G401 (cell line): ENCODE measurements at places on chromosomes 5 and 9. TPM values are rescaled to one million over a fixed set of nuclear protein-coding genes. Genes with fewer than 3 reads are reported as not detected.

DNA sequence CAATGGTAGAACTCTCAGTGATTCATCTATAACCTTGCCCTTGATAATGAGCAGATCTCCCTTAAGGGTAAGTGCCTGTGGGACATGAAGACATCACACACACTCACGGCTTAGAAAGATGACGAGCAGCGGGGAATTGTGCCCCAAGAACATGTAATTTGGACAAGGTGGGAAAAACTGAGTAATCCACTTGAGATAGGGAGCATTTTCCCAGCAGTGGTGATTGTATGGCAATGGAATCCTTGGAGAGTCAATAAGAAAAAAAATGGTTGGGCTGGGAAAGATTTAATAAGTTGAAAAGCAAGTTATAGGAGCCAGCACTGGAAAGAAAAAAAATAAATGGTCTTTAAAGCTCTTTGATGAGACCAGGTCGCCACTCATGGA is 193.1 kb downstream of the GLIS3 start:
- DNase-seq, result no peak

Gene SPAAR
- total RNA-seq, result 2.6 and 3.5 TPM in 2 replicates

Gene ZNF883
- total RNA-seq, result not detected in 2 replicates

Gene PCDH12
- total RNA-seq, result not detected in 2 replicates

DNA sequence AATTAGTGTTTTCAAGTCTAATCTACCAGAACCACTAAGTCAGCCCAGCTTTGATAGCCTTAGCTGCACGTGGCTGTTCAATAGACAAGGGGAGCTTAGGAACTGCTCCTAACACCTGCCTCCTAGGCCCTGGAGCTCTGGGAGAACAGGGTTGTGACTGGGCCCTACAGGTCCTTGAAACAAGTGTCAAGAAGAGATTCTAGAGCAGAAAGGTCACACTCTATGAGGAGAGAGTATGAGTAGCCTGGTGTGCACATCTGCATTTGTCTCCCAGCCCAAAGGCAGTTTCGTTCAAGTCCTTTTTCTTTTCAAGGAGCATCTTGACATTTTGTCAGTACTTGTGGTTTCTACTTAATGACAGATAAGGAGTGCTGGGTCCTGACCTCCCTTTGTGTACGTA is 206.1 kb downstream of the PRELID2 start:
- no peak for DNase-seq

GRCh38 chr5:45109062-45109461 is 300.3 kb downstream of the MRPS30 start:
- no peak for DNase-seq

DNA sequence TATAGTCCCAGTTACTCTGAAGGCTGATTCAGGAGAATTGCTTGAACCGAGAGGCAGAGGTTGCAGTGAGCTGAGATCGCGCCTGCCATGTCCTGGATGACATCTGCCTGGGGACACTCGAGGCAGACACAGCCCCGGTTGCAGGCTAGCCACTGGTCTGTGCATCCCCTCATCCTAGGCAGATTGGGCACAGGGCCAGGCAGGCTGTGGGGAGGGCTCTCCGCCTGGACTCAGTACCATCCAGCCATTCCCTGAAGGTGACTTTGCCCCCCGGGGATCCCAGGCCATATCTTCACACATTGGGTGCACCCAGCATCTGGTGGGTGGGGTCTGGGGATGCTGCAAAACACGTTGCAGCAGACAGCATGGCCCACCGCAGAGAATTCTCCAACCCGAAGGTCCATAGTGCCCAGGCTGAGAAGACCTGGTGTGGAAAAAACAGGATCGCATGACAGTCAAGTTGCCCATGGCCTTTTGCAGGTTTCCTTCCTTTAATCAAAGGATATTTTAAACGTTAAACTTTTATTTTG is 50.9 kb upstream of the SUSD3 start:
- no peak for DNase-seq

Gene SNCAIP
- not detected in 2 replicates for total RNA-seq

- no peak for DNase-seq
Observed at GRCh38 chr9:114895521-114895991, 34.8 kb downstream of the TNFSF8 start.

GRCh38 chr5:45642370-45642769 is 53.8 kb downstream of the HCN1 start:
- DNase-seq, result peak; percentile 47

DNA sequence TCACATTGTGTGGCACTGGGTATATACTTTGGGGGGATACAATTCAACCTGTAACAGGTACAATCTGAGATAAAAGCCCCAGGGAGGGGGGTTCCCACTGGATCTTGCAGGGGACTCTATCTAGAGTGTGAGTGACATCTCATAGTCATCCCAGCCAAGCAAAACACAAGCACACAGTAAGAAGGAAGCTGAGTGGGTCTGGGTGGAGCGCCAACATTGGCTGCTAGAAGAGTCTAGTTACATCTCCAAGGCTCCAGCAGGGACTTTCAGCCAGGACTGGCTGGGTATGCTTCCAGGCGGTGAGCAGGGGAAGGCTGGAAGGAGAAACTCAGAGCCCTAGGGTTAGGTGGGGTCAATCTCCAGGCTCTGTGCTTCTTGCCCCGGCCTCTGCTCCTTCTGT is 53.0 kb downstream of the IL31RA start:
- no peak for DNase-seq

DNA sequence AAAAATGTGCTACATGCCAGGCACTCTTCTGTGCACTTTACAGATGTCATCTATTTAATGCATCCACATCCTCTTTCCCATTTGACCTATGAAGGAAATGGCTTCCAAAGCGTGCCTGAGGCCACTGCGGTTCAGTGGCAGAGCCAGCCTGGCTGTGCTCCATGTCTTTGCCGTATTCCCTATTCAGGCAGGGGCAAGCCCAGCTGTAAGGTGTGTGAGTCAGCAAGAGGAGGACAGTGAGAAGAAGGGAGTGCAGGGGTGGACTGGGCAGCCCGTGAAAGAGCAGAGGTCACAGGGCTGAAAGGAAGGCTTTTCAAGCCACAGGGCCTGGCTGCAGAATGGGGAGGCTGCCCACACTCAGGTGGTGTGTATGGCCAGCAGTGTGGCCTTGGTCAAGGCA is 91.7 kb downstream of the HRH2 start:
- no peak for DNase-seq

DNA sequence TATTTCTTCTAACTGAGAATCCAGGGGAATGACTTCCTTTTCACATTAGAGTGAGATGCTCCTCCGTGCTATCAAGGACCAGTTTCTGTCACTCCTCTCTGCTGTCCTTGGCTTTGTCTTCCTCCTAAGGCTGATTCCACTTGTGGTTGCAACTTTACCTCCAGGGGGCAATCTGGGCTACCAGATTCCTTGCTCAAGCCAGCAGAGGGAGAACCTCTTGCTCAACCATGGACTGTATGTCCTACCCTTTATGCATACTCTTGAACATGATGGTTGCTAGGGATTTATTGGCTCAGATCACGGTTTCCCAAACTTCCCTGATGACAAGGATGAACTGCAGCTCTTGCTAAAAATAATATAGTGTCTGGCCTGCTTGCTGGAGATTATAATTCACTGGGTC is 24.0 kb downstream of the NNT start:
- DNase-seq, result peak; percentile 51

Gene NAIP
- total RNA-seq, result 0.61 and 0.68 TPM in 2 replicates

DNA sequence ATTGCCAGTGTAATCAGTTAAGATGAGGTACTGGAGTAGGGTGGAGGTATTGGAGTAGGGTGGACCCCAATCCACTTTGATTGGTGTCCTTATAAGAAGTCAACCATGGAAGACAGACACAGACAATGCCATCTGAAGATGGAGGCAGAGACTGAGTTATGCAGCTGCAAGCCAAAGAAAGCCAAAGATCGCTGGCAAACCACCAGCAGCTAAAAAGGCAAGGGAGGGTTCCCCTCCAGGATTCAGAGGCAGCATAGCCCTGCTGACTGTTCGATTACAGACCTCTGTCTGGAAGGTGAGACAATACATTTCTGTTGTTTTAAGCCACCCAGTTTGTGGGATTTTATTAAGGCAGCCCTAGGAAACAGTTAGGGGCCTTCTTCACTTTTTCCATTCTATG is 30.5 kb upstream of the CKMT2 start:
- DNase-seq, result no peak

- peak; percentile 86 for DNase-seq
Observed at GRCh38 chr9:116572095-116572748, 114.9 kb upstream of the TRIM32 start.

DNA sequence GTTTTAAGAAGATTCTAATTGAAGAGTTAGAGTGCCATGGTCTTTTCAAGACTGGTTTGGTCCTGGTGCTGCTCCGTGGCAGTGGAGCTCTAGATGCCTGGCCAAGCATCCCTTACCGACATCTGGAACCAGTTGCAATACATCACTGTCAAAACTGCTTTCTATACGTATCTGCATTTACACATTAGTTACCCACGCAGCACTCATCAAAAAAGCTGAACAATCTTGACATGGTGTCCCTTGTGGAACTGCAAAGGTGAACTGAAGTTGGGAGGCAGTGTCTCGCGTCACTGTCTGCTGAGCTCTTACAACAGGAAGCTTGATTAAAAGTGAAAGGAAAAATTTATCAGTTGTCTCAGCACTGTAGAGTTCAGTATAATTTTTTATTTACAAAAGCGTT is 82.6 kb downstream of the PBX3 start:
- DNase-seq, result no peak

DNA sequence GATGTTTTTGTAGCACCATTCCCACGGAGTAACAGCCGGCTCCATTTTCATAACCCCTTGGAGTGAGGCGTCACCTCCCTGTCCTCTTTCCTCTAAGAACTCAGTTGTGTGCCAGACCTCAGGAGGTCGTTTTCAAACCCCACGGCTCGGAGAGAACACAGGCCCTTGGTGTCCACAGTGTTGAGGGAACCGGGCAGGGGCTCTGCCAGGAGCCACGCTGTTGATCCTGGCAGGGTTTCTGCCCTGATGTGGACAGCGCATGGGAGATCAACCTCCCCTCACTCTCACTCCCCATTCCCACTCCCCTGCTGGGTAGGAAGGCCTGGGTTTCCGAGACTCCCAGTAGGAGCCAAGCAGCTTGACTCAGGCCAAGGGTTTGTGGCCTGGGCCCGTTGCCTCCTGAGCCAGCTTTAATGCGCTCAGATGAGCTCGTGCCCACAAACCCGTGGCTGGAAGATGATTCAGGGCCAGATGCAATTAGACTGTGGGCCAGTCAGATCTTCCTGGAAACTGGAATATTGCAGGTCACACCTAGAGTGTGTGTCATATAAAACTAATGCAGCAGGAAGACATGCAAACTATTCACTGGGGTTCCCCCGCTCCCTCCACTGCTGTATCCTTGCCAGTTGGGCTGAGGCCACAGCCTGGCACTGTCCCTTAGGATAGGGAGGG is 133.4 kb downstream of the SLC12A2 start:
- peak; percentile 16 for DNase-seq

- DNase-seq, result no peak
Observed at GRCh38 chr5:104612005-104612404, 1049.4 kb upstream of the NUDT12 start.

DNA sequence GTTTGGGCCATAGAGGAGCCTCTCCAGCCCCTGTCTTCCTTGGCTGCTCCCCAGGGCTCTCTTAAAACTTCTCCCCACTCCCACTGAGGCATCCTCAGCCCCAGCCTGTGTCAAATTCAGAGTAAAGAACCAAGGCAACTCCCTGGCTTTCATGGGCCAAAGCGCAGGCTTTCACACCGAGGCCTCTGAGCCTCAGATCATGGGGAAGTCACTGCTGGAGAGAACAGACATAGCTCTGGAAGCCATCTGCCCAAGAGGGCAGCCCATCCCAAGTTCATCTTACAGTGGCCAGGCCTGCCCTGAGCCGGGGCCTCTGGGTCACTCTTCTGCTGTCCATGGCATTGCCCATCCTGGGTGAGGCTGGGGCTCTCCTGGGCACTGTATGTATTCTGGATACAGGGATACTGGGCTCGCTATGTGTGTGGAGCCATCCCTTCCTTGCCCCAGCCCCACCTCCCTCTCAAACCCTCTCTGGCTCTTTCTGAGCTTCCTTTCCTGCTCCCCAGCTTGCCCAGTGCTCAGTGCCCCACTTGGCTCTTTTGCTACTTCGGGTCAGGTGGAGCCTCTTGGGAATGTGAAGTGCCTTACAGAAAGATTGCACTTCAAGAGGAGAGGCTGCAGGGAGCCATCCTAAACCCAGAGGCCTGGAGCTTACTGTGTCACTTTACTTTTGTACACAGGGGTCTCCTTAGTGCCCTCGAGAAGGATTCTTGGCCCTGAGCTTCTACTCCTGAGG is 33.0 kb downstream of the TGFBI start:
- no peak for DNase-seq

DNA sequence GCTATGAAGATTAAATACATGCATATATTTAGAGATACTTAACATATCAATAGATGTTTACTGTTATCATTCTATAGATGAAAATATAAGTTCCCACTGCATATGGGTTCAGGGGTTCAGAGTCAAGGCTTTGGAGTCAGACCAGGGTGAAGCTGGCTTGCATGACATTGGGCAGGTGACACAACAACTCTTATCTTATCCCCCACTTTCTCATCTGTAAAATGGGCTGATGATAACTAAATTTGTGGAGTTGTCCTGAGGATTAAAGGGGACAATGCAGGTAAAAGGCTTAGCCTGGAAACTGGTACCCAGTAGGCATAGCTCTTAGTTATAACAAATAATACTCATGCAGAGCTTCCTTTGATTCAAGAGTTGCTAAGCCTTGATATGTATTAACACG is 72.6 kb upstream of the BRINP1 start:
- DNase-seq, result no peak

GRCh38 chr5:76742583-76742982 is 26.7 kb downstream of the F2R start:
- DNase-seq, result no peak

DNA sequence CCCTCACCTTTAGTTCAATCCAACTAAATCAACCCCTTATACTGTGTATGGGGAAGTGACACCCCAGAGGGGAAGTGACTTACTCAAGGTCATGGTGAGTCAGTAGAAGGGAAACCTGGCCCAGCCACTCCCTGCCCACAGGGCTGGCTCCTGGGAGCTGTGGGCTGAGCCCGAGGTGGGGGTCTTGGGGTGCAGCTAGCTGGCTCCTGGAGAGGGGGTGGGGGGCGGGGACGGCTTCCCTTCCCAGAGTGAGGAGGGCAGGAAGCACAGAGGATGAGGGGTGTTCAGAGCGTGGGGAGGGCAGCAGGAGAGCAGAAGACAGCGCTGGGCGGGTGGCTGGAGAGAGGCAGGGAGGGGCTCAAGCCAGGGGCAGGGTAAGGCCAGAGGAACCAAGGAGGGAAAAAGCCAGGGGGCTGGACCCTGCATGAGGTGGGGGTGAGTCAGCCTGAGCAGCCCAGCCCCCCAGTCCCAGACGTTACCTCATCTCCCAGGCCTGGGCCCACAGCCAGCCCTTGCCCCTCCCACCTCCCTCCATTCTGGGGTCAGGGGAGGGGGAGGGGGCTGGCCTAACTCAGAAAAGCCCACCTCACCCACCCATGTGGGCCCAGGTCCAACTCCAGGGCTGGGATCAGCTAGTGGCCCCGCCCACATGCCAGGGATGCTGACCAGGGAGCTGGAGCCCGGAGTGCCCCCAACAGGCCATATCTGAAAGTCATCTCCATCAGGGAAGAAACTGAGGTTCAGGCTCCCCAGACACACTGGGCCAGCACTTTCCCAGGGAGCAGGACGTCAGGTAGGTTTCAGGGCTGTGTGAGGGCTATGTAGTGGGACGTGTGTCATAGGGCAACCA is 2.8 kb downstream of the PDLIM7 start:
- DNase-seq, result no peak

Gene RUSC2
- 18.6 and 19.1 TPM in 2 replicates for total RNA-seq
